ENCODE measurements at places on chromosomes 12 and 14. TPM values are rescaled to one million over a fixed set of nuclear protein-coding genes. Genes with fewer than 3 reads are reported as not detected.

- peak; percentile 50 for DNase-seq
These were observed 119.4 kb downstream of the KTN1 start for GRCh38 chr14:55699131-55700057.

DNA sequence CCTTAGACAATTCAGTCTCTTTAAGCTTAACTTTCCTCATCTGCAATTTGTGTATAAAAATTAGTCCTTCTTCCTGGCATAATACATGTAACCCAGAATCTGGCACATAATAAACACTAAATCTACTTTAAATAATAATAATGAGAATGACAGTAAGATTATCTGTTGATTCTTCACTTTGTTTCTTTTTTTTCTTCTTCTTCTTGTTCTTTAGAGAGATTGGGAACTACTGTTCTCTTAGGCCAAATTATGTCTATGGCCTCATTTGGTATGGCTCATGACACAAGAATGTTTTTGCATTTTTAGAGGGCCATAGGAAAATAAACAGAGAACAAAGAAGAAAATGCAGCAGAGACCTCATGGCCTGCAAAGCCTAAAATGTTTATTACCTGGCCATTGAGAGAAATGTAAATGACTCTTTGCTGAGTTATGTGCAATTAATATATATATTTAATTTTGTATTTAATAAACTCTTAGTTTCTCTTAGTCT, 275.8 kb downstream of the SLC6A15 start:
- DNase-seq, result peak; percentile 47

GRCh38 chr12:6336889-6337853, 4.7 kb downstream of the TNFRSF1A start:
- DNase-seq, result no peak

DNA sequence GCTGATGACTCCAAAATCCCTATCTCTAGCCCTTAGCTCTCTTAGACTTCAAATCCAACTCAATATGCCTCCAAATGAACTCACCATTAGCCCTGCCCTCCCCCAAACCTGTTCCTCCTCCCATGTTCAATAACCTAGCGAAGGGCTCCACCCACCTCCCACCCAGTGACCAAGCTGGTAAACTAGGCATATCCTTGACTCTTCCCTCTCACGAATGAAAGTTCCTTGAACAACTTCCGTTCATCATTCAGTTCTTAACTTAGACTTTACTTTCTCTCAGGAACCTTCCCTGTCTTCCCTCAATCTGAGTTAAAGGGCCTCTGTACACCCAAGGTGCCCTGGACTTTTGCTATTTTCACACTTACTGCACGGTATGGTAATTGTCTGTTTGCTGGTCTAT, 1.9 kb upstream of the KLHDC1 start:
- no peak for DNase-seq

The ACTR10 gene
- 46.4 TPM for total RNA-seq

The DTX1 gene
- total RNA-seq, result not detected

- DNase-seq, result peak; percentile 60
These were observed 41.8 kb upstream of the AEBP2 start for GRCh38 chr12:19397534-19397933.

DNA sequence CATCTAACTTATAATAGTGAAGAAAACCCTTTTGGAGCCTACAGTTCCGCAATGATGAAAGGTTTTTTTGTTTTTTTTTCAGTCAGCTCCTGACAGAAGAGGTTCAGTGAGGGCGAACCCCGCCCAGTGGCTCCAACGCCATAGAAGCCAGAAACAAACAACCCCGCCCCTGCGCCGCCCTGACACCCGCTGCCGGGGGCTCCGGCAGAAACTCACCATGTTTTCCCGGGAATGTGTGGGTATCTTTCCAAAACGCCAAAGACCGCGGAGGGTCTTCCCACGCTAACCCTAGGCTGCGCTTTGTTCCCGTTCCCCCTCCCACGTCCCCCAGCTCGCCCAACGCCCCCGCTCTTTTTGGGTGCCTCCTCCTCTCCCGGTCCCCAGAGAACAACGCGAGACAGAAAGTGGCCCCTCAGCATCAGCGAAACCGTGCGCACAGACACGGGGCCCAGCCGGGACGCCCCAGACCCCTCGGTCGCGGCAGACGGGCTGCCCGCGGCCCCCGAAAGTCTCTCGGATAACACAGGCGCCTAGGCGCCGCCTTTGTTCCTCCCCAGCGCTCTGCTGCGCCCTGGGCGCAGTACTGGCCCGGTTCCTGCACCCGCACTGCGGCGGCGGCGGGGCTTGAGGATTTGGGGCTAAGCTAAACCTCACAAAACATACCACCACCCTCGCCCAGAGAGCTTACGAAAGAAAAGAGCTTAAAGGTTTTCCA, 522 bp downstream of the TUBA1A start:
- DNase-seq, result peak; percentile 42

- peak; percentile 12 for DNase-seq
These were observed 20.0 kb upstream of the FICD start for GRCh38 chr12:108495054-108495453.
